ENCODE measurements at places on chromosomes 12 and 14. TPM values are rescaled to one million over a fixed set of nuclear protein-coding genes. Genes with fewer than 3 reads are reported as not detected.

- DNase-seq = no peak
These were observed 68.6 kb downstream of the NUAK1 start for GRCh38 chr12:106070147-106070546.

- peak; percentile 85 for DNase-seq
These were observed 12.5 kb upstream of the FOXN3 start for GRCh38 chr14:89429199-89430181.

- DNase-seq = no peak
These were observed 182.1 kb upstream of the HMGA2 start for GRCh38 chr12:65642061-65642661.

DNA sequence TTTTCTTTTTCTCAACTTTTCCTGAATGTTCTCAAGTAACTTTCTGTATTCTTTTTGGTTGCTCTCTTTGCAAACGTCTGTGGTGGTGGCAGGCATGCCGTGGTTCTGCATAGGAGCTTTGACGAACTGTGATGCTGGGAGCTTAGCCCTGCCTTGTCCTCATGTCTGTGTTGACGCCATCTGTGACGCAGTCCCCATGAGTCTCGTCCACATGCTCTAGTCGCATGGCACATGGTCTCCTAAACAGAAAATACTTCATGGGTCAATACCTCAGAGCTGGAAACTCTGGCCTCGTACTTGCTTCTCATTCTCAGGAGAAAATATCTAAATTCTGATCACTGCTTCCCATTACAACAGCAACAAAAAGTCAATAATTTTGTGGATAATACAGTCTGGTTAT is 50.3 kb upstream of the DYNC1H1 start:
- DNase-seq = no peak

- no peak for DNase-seq
These were observed 251.2 kb downstream of the ACSS3 start for GRCh38 chr12:81329085-81329484.

GRCh38 chr14:68563251-68564131 is 229.4 kb downstream of the ZFP36L1 start:
- no peak for DNase-seq

DNA sequence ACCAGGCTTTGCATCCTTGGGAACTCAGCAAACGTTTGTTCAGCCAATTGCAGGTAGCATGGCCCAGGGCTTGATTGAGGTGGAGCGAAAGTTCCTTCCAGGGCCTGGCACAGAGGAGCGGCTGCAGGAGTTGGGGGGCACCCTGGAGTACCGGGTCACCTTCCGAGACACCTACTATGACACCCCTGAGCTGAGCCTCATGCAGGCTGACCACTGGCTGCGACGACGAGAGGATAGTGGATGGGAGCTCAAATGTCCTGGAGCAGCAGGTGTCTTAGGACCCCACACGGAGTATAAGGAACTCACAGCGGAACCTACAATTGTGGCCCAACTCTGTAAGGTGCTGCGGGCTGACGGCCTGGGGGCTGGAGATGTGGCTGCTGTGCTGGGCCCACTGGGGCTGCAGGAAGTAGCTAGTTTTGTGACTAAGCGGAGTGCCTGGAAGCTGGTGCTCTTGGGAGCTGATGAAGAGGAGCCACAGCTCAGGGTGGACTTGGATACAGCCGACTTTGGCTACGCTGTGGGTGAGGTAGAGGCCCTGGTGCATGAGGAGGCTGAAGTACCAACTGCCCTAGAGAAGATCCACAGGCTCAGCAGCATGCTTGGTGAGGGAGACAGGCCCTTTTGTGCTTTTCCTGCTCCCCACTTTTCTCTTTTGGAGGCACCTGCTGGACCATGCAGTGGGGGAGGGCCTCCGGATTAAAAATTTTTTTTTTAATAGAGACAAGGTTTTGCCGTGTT is 799 bp downstream of the THTPA start:
- DNase-seq = no peak

GRCh38 chr12:50659690-50660424 is 104.0 kb upstream of the ATF1 start:
- no peak for DNase-seq

DNA sequence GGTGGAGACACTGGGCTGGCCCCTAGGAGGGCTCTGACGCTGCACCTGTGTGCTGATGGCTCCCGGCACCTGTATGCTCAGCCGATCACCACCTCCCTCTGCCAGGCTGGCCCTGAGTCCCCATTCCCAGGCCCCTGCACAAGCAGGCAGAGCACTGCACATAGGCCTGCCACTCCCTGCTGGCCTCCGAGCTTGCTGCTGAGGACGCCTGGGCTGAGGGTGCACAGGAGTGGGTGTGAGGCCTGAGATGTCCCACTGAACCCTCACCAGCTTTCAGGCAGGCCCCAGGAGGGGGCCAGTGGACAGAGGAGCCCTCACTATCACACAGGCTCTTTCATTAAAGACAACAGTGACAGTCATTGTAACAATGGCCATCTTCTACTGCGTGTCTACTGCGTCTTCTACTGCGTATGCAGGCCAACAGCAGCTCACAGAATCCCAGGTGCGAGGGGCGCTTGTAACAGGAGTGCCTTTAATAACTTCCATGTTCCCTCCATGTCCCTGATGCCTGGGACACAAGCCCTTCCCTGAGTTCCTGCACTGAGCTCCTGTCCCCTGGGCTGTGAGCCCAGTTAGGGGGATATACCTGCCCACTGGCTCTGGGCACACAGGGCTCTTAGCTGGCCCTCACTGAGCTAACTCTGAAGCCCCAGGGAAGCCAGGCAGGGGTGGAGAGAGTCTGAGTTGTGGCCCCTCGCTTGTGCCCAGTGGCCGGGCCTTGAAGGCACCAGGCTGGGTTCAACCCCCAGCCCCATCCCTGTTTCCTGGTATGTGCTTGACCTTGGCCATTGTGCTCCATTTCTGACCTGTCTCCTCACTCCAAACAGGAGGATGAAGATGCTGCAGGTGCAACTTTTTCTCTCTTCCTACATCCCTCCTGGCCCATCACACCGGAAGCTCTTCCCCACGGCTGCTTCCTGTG is 71.3 kb downstream of the PRIMA1 start:
- no peak for DNase-seq

DNA sequence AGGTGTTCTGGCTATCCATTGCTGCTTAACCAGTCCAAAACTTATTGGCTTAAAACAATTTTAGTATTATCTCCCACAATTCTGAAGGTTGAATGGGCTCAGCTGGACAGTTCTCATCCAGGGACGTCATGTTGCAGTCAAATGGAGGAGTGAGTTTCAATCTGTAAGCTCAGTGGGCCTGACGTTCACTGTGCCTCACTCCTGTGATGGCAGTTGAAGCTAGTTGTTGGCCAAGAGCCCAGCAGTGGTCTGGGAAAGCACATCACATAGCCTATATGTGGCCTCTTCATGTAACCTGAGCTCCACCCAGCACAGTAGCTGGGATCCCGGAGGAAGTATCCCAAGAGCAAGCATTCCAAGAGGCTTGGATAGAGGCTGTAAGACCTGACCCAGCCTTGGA is 40.6 kb upstream of the CDKN3 start:
- no peak for DNase-seq

GRCh38 chr12:25853316-25854095 is 105.0 kb upstream of the RASSF8 start:
- DNase-seq = no peak

DNA sequence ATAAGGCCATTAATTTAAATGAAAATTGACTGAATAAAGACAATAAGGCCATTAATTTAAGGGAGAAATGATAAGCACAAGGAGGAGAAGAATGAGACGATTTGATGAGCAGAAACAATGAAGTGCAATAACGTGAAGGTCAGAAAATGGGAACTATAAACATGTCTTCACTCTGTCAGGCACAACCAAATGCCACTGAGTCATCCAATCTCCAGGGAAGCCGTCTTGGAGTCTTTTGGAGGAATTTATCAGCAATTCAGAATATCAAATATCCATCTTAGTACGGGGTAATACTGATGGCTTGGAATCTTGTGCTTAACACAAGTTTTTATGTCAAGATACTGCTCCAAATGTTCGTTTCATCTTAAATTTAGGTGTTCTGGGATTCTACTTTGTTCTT is 159.9 kb downstream of the CAPZA3 start:
- no peak for DNase-seq

DNA sequence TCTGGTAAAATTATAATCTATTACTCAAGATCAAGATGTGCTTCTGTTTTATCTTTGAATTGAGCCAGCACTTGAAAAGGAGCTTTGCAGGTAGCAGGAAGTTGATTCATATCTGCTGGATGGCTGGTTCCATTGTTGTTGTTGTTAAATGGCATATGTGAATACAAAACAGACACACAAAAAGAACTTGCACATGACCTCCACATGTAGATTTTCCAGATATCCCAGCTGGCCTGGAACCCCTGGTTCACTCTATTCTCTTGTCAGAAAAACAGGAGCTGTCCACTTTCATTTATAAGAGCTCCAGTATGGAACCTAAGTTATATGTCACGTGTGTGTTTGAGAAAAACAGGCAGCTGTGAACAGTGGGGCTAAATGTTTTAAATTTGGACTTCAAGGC is 273.9 kb downstream of the TMEM132D start:
- no peak for DNase-seq

The HVCN1 gene
- total RNA-seq = 4.1 TPM

The OR2AP1 gene
- total RNA-seq = not detected

The CLEC9A gene
- not detected for total RNA-seq

The INSM2 gene
- total RNA-seq = not detected

The GPD1 gene
- total RNA-seq = 0.34 TPM

The NKX2-1 gene
- total RNA-seq = not detected

The C12orf54 gene
- total RNA-seq = not detected

The SRSF9 gene
- 218 TPM for total RNA-seq

The CARMIL3 gene
- 0.75 TPM for total RNA-seq

The PLCZ1 gene
- not detected for total RNA-seq

The KLRC1 gene
- not detected for total RNA-seq
